ENCODE measurements at places on chromosomes 7 and 10.

- no peak for DNase-seq
Measured at GRCh38 chr10:36634916-36635315, 490.5 kb upstream of the ANKRD30A start.

GRCh38 chr7:23514755-23515154, 17.0 kb downstream of the TRA2A start:
- DNase-seq = no peak

DNA sequence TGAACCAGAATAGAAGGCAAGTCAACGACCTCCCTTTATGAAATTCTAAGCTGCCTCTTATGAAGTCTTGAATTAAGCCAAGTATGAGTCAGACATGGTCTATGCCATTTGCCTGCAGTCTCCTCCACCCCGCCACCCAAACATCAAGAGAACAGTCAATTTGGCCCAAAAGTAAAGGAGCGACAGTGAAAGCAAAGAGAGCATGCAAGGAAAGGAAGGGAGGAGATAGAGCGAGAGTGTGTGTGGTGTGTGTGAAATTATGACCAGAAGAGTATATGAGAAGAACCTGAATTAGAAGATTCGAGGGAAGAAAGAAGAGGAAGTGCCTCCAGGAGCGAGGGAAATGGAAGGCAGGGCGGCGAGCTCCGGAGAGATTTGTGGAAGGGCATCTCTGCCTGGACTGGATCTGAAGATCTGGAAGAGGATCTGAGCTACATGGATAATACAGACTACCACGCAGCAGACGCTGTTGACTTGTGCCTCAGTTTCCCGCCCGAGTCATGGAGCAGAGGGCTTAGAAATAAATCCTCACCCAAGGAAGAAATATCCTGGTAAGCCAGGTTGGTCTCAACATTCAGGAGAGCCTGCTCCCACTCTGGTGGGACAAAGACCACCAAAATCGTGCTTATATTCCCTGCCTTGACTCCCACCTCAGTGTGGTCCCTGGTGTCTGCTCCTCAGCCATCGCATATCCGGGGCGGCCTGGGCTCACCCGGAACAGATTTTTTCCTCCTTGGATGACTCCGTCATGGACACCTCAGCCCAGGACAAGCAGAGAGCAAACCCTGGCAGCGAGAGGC, 459 bp downstream of the ZDHHC6 start:
- DNase-seq = no peak

- no peak for DNase-seq
Measured at GRCh38 chr10:17292375-17292774, 64.3 kb downstream of the VIM start.

DNA sequence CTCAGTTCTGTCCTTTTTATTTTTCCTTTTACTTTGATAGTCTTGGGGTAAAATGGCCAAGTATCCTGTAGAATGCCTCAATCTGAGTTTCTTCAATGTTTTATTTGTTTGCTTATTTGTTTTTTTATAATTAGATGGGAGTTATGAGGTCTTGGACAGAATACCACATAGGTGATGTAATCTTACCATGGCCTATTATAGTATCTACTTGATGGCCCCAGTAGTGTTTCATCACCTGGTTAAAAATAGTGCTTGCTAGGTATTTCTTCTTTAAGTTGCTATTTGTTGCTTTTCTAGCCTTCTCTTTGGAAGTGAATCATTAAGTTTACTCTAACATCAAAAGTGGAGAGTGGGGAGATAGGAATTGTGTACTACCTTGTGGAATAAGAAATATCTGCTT, 1020.0 kb upstream of the KCND2 start:
- DNase-seq = no peak

DNA sequence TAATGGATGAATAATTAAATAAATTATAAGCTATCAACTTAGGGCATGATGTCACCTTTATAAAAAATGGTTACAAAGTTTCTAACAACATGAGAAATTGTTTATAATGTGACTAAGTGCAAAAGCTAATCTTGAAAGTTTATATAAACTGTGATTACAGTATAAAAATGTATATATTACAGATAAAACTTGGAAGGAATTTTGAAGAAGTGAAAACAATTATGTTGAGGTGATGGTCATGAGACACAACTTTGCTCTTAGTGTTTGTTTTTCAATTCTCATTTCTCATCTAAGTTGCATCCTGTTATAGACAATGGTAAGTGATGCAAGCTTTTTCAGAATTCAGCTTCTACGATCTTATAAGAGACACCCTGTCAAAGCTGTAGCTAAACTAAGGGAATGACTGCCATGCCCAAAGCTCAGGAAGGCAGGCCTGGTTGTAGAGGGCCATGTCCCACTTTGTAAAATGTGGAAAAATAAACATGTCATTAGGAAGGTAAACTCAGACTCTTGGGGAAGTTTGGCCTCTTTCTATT, 23.9 kb downstream of the MACC1 start:
- DNase-seq = no peak

DNA sequence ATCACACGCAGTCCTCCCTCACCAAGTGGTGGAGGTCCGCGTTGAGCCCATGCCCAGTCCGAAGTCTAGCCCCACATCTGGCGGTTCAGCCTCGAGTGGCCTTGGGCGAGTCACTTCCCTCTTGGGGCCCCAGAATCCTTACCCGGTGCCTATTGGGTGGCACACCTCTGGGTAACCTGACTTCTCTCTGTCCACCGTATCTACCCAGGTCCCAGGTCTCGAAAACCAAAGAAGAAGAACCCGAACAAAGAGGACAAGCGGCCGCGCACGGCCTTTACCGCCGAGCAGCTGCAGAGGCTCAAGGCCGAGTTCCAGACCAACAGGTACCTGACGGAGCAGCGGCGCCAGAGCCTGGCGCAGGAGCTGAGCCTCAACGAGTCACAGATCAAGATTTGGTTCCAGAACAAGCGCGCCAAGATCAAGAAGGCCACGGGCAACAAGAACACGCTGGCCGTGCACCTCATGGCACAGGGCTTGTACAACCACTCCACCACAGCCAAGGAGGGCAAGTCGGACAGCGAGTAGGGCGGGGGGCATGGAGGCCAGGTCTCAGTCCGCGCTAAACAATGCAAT, 4.3 kb downstream of the EN2 start:
- no peak for DNase-seq

DNA sequence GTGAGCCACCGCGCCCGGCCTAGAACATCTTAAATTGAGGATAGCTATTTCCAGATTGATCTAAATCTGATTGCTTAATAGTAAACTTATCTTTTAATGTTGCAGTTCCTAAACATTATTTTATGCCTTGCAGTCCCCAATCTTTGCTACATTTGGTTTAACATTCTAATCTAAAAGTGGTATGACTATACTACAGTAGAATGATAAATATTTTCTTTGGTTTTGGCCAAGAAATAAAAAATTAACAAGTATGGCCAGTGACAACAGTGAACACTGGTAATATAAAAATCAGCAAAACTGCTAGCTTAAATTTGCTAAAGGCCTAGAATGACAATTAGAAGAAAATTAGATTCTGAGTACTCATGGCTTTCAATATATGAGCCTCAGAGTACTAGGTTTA, 73.5 kb downstream of the CDK6 start:
- no peak for DNase-seq

- no peak for DNase-seq
Measured at GRCh38 chr7:105017657-105018365, 3.8 kb downstream of the KMT2E start.

- no peak for DNase-seq
Measured at GRCh38 chr10:79209831-79210230, 137.4 kb upstream of the PPIF start.

GRCh38 chr7:101858437-101859385, 41.3 kb downstream of the CUX1 start:
- no peak for DNase-seq

GRCh38 chr10:88236121-88236743, 346.9 kb downstream of the RNLS start:
- DNase-seq = no peak

- no peak for DNase-seq
Measured at GRCh38 chr7:45647967-45648670, 74.0 kb downstream of the ADCY1 start.

DNA sequence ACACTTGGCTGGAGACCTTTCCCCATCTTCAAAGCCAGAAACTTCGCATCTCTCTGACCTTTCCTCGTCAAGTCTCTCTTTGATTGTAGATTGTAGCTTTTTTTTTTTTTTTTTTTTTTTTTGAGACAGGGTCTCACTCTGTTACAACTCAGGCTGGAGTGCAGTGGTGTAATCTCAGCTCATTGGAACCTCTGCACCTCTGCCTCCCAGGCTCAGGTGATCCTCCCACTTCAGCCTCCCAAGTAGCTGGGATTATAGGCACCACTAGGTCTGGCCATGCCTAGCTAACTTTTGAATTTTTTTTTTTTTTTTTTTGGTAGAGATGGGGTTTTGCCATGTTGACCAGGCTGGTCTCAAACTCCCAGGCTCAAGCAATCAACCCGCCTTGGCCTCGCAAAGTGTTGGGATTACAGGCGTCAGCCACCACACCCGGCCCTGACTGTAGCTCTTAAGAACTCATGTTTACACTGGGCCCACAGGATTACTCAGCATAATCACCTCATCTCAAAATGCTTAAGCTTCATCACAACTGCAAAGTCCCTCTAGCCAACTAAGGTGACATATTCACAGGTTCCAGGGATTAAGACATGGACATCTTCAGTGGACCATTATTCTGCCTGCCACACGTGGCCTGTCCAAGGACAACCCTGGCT, 11.7 kb downstream of the POLL start:
- DNase-seq = no peak

DNA sequence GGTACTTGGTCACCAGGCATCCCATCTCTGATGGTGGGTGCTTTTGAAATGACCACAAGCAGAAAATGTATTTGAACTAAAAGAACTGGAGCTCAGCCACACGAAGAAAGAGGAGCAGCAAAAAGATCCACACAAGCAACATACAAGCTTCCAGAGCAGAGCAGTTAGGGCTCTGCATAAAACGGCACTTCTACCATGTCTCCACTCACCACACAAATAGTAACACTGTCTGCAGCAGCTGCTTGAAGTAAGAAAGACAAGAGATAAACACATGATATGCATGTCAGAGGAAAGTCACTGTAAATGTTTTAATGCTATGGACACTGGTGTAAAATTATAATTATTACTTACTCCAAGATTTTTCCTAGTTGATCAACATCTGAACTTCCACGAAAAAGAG, 32.5 kb upstream of the FAM133B start:
- no peak for DNase-seq

GRCh38 chr10:114683593-114683992, 25.5 kb upstream of the ABLIM1 start:
- no peak for DNase-seq

- DNase-seq = no peak
Measured at GRCh38 chr10:28681291-28681763, 4.0 kb downstream of the BAMBI start.

GRCh38 chr7:28815369-28815927, 142.7 kb downstream of the TRIL start:
- DNase-seq = no peak

- DNase-seq = no peak
Measured at GRCh38 chr10:106696239-106696638, 468.3 kb downstream of the SORCS1 start.

GRCh38 chr10:72654720-72655119, 28.8 kb upstream of the MICU1 start:
- no peak for DNase-seq

GRCh38 chr7:68183176-68183575, 1186.5 kb downstream of the TYW1 start:
- no peak for DNase-seq

DNA sequence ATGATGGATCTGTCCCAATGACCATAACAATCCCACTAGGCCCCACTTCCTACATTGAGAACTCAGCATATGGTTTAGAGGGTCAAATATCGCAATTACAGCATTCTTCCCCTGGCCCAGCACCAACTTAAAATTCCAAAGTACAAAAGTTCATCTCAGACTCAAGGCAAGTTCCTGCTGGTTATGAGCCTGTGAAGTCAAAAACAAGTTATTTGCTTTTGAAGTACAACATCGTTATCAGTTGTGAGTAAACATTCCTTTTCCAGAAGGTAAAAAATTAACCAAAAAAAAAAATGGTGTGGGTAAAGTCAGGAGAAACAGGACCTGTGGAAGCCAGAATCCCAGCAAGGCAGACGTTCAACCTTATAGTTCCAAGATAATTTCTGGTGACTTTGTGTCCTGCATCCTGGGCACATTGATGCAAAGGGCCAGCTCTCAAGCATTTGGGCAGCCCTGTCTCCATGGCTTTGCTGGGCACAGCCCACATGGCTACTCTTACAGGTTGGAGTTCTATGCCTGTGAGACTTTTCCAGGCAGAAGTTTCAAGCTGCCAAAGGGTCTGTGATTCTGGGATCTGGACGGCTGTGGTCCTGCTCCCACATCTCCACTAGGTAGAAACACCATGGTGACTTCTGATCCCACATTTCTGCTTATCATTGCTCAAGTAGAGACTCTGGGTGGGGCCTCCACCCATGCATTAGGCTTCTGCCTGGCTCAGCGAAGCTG, 37.5 kb downstream of the AKR1C8 start:
- DNase-seq = no peak

DNA sequence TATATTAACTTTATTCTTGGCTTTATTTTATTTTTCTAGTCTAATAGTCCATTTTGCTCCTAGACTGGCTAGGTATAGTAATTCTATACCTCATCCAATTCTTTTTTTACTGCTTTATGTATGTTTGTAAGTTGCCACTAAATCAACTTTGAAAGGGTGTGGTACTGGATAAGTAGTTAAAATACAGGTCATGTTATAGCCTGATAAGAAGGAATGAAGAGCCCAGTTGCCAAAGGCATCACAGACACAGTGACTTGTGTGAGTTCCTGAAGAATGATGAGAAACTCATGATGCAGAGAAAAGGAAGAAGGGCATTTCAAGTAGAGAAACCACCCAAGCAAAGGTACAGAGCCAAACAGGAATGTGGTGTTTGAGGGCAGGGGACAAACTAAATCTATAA, 27.3 kb downstream of the NAPEPLD start:
- DNase-seq = no peak

DNA sequence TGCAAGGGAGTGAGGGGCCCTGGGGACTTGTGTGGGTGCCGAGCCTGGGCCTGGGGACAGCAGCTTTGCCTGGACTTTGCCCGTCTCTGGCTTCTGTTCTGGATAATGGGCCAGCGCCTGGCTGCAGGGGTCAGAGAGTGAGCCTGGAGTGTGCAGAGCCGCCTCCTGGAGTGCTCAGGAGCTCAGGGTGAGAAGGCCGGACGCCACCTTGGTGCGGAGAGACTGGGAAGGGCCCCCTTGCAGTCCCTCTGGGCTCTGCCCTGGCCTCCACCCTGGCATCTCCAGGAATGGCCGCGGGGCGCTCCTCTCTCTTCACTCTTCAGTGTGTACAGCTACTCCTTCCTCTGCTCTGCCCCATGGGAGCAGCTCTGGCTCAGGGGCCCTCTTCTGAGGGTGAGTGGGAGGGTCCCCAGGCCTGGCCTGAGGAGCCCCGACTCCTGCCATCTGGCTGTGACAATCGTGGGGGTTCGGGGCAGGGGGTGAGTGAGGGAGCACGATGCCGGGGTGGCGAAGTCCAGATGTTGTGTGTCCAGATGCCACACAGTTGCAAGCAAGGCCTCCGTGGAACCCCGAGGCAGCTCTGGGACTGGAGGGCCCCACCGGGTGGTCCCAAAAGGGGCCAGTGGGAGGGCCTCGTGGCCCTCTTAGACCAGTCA, 187.1 kb downstream of the DNAJB6 start:
- DNase-seq = no peak

GRCh38 chr7:91291902-91292301, 27.7 kb downstream of the FZD1 start:
- no peak for DNase-seq
